ENCODE measurements at places on chromosomes 7 and 10.

DNA sequence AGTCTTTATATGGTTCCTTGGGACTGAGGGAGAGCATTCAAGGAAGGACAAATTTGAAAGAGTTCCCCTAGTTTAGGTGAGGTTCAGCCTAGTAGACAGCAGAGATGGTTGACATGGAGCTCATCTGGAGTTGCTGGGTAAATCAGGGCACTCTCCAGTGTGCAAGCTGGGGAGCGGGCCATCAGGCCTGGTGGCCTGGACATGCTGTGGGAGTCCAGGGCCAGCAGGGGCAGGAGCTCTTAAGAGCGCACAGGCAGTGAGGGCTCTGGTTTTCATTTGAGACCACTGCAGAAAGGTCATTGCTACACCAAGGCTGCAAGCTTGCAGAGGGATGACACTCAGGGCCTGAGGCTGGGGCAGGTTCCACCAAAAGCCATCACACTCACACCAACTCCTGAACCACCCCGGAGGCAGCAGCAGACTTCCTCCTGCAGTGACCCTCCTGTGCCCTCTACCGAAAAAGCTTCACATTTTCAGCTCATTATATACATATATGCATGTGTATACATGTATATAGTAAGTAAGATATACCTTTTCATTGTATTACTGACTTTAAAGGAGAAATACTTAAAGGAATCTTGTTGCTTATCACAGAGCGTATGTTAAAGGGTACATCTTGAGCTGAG is 39.5 kb downstream of the STEAP1B start:
- no peak for DNase-seq

- DNase-seq: no peak
These were observed 26.2 kb upstream of the LIMK1 start for GRCh38 chr7:74057216-74057925.

- DNase-seq: no peak
These were observed 43.7 kb downstream of the ELFN1 start for GRCh38 chr7:1713502-1714484.

DNA sequence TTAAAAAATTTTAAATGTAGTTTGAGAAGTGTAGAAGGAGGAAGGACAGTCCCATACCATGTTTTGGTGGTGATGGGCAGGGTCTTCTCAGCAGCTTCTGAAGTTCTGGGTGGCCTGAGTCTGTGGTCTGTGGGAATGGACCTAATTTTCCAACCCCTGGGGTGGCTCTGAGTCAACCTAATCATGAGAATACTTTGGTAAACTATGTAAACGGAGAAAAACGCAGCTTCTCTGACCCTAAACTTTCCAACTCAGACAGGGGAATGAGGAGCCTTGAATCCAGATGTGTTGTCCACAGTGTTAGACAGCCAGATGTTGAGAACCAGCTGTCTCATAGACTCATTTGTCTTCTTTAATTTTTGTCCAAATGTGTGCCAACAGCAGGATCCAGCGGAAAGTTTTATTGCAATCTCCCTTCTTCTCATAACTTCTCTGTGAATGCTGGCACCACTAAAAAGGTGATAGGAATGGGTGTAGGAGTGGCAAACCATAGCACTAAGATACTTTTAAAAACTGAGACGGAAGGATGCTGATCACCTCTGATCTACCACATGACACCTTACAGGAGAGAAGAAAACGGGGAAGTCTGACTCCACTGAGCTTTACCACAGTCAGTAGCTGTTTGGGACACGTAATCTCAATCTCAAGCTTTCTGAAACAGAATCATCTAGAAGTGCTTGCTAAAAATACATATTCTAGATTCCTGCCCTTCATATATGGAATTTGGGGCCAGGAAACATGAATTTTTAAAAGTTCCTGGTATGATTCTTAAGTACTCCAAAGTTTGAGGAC is 90.5 kb upstream of the PHYHIPL start:
- no peak for DNase-seq

DNA sequence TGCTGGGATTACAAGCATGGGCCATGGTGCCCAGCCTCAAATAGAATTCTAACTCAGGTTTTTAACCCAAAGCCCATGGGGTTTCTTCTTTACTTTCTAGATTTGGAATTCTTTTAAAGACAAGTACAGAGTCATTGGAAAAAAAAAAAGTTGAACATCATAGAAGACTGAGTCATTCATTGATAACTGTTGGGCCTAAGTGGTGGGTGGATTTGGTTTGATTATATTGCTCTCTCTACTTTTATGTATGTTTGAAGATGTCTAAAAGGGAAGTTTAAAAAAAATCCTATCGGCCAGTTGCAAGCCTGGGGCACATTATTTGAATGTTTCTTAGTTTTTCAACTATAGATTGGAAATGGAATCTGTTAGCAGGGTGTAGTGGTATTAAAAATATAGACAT is 49.7 kb downstream of the INPP5F start:
- DNase-seq: no peak

- DNase-seq: peak; percentile 19
These were observed 220.0 kb downstream of the LRMDA start for GRCh38 chr10:75651417-75651816.

GRCh38 chr10:36236931-36237330 is 594.8 kb upstream of the FZD8 start:
- no peak for DNase-seq

DNA sequence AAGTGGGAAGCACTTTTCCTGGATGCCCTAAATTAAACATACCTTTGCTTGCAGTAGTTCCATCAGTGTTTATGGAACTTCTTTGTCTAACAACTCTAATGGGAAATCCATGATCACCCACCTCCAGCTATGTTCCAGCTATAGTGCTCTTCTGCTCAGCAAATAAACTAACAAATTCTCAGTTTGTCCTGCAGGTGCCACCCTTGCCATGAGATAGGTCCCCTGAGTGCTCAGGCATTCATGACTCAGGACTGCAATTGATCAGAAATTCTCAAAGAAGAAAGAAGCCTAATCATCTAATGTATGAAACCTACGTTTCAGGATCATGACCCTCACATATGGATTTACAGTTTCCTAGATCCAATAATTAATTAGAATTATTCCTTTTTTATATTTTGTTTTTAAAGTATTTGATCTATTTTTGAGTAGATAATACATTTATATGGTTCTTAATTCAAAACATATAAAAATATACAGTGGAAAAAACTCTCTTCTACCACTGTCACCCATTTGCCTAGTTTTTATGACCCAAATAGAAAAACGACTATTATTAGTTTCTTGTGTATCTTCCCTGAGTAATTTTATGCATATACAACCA is 48.7 kb upstream of the DYNC1I1 start:
- DNase-seq: peak; percentile 33

- DNase-seq: no peak
These were observed 130.6 kb upstream of the LSM8 start for GRCh38 chr7:118053353-118053752.

- DNase-seq: peak; percentile 32
These were observed 693.1 kb downstream of the PARD3 start for GRCh38 chr10:34121781-34122622.

- DNase-seq: no peak
These were observed 10.4 kb upstream of the CNPY1 start for GRCh38 chr7:155556763-155557162.

GRCh38 chr7:89731751-89732445 is 422.4 kb upstream of the STEAP1 start:
- no peak for DNase-seq

DNA sequence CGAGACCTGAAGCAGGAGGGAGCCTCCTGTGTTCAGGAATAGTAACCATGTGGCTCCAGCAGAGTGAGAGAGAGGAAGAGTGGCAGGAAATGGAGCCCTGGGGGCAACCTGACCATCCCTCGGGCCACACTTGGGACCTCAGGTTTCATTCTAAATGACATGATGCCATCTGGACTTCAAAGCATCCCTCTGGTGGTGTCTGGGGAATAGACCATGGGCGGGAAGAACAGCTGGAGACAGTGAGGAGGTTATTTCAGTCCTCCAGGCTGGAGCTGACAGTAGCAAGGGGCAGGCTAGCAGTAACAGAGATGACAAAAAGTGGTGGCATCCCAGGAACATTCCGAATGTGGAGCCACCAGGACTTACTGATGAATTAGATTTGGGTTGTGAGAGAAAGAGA is 44.8 kb downstream of the AKR1B1 start:
- no peak for DNase-seq

- DNase-seq: peak; percentile 76
These were observed 96.9 kb upstream of the CCDC71L start for GRCh38 chr7:106757846-106758245.

DNA sequence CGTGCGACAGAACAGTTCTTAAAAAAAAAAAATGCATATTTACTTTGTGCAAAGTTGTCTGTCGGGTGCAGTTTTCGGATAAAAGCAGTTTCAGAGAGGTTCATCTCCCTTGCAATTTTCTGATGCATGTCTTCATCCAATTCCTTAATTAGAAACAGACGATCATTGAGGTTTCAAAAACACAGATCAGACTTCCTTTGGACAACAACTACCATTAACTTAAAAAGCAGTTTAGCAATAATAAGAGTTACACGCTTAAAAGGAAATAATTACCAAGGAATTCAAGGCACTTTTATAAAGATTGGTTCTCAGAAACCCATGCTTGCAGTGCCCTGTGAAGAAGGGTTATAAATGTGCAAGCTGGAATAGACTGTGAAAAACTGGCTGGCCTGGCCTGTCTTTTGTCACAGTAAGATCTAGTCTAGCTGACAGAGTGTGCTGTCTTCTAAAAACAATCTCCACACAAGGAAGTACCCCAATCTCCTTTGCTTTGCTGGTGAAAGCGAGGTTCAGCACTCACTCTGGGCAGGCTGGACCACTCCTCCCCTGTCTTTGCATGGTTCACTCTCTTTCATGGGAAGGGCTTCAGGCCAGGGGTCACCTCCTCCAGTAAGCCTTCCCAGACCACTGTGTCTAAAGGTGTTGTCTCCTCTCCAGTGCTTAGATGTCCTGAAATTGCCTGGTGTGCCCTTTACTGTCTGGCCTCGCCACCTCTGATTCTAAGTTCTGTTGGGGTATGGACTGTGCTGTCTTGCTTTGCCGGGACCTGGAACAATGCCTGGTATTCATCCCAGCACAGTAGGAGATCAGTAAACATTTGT is 34.8 kb upstream of the HNRNPH3 start:
- DNase-seq: peak; percentile 59

- no peak for DNase-seq
These were observed 751 bp downstream of the PAX2 start for GRCh38 chr10:100745882-100746783.

- DNase-seq: no peak
These were observed 7.8 kb downstream of the PDIA4 start for GRCh38 chr7:149020483-149020882.

DNA sequence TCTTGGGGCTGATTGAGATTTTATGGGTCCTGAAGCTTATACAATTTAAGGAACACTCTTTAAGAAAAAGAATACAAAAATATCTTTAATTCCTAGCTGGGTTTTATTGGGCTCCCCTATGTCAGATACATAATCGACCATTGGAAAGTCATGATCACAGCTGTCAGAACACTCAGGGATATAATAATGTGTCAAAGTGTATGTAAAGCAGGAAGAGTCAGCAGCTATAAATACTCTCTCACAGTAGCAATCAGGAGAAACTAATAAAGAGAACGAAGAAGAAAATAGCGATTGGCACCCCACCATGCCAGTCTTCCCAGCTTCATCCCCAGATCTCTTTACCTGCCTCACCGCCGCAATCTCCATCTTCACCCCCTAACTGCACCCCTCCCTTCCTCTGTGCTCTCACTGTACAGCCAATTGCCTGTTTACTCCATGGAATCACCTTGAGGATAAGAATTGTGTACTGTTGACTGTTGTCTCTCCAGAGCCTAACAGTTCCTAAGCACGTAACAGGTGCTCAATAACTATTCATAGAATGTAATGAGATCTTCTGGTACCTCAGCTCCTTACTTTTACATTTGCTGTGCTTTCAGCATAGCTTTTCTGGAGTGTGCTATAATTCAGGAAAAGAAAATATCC is 24.0 kb upstream of the WNT8B start:
- no peak for DNase-seq

- peak; percentile 95 for DNase-seq
These were observed 158.9 kb downstream of the KLF6 start for GRCh38 chr10:3625959-3626751.

- DNase-seq: no peak
These were observed 17.8 kb upstream of the TBRG4 start for GRCh38 chr7:45129181-45129800.

GRCh38 chr10:71911296-71911953 is 52.8 kb upstream of the CHST3 start:
- peak; percentile 55 for DNase-seq

GRCh38 chr10:84172467-84173356 is 889 bp upstream of the GPR15LG start:
- no peak for DNase-seq

- peak; percentile 94 for DNase-seq
These were observed 343.3 kb downstream of the FRMD4A start for GRCh38 chr10:13987446-13987845.

DNA sequence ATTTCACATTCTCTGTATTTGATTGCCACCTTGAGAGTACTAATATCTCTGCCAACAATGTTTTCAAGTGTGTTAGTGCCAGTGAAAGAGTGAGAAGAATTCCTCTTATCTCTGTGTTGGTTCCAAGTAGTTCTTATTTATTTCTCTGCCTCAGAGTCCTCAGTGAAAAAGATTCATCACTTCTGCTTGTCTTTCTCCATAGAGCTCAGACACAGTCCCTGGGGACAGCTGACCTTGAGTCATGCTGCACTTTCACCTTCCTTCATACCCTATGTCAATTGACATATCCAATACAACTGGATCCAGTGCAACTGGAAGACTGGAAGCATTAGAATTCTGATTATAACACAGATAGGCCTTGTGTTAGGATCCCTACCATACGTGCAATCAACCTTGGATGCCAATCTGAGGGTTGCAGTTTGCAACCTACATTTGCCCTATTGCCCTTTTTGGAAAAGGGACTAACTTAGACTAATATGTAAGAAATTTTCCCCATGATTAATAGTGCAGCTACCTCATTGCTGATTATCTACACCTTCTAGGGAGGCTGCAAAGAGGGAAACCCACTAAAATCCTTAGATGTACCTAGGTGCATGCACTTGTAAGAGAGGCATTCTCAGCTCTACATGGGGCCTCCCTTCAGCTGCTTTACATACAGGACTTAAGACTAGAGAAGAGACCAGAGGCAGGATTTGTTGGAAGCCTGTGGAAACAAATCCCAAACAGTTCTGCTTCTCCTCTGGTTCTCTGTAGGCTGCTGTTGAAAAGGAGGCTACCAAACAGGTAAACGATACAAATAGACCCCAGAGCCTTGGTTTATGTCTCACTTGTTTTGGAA is 8.4 kb downstream of the IFIT2 start:
- no peak for DNase-seq

Data from EH (cell line).